Mammary microvascular endothelial cell (primary cell): ENCODE measurements at places on chromosomes 12 and 14. TPM values are rescaled to one million over a fixed set of nuclear protein-coding genes. Genes with fewer than 3 reads are reported as not detected.

FLVCR2 gene
- 2.1 and 2.7 TPM in 2 replicates for total RNA-seq

CCDC184 gene
- not detected in 2 replicates for total RNA-seq

RERGL gene
- total RNA-seq: not detected in 2 replicates

HSPB8 gene
- 19.1 and 19.4 TPM in 2 replicates for total RNA-seq

KRT4 gene
- total RNA-seq: not detected in 2 replicates

AQP2 gene
- not detected in 2 replicates for total RNA-seq

CCND2 gene
- total RNA-seq: 31.0 and 57.6 TPM in 2 replicates

TPH2 gene
- 0.20 TPM in 1 of 2 replicates, not detected in the other for total RNA-seq

ARHGEF25 gene
- total RNA-seq: 0.07 and 0.15 TPM in 2 replicates

OR4K17 gene
- not detected in 2 replicates for total RNA-seq

LRRC10 gene
- not detected in 2 replicates for total RNA-seq

PIWIL1 gene
- total RNA-seq: not detected in 2 replicates

EPYC gene
- not detected in 2 replicates for total RNA-seq

SETD3 gene
- total RNA-seq: 51.2 and 53.3 TPM in 2 replicates

CELA1 gene
- not detected in 2 replicates for total RNA-seq

STYK1 gene
- 7.3 and 9.6 TPM in 2 replicates for total RNA-seq

HVCN1 gene
- total RNA-seq: 2.5 and 4.1 TPM in 2 replicates

DCN gene
- total RNA-seq: 0.44 TPM in 1 of 2 replicates, not detected in the other

LTA4H gene
- total RNA-seq: 56.0 and 60.2 TPM in 2 replicates

RFX4 gene
- total RNA-seq: not detected in 2 replicates

APOLD1 gene
- 52.4 and 53.7 TPM in 2 replicates for total RNA-seq

STAB2 gene
- total RNA-seq: not detected in 2 replicates

NTF3 gene
- total RNA-seq: 0.13 TPM in 1 of 2 replicates, not detected in the other

SLC24A4 gene
- total RNA-seq: not detected in 2 replicates

HOXC4 gene
- total RNA-seq: not detected in 2 replicates

OASL gene
- 7.7 and 11.3 TPM in 2 replicates for total RNA-seq

CIT gene
- total RNA-seq: 23.2 and 31.1 TPM in 2 replicates

NEUROD4 gene
- total RNA-seq: not detected in 2 replicates

GDF3 gene
- 0.67 and 0.74 TPM in 2 replicates for total RNA-seq

CFAP251 gene
- total RNA-seq: 2.5 and 5.5 TPM in 2 replicates

BAG5 gene
- total RNA-seq: 21.3 and 27.7 TPM in 2 replicates
